NAMALWA (cell line): ENCODE measurements at places on chromosomes 3 and 15.

DNA sequence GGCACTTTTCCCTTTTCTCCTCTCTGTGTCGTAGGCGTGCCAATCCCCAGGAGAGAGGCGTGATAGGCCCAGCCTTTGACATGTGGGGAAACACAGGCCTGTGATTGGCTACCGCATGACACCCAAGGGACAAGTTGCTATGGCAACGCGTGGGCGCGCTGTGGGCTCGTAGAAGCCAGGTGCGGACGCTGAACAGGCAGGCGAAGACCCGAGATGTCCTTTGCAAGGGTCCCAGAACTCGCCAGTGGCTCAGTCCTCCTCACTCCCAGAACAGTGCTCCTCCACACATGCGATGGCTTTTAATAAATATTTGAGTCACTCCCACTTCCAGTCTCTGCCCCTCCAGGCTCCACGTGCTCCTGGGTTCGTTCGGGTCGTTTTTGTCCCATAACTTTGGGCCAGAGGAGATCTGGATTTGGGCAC is 4.2 kb downstream of the SLC51B start:
- peak; percentile 97 for DNase-seq

DNA sequence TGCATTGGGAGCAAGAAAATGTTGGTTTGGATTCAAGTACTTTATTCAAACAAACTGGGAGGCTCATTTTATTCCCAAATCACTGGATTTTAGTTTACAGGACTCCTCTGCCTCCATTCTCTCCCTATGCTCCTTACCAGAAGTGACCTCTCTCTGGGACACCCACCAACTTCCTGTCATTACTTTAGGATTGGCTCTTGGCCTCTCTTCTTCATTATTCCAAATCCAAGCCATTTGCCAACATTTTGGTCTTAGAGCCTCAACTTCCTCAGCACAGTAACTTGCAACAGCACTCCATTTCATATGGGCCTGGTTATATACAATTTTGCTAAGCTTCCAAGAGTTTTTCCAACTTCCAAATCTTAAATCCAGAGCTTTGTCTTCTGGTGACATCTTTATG is 432.1 kb downstream of the NR2F2 start:
- DNase-seq = no peak

DNA sequence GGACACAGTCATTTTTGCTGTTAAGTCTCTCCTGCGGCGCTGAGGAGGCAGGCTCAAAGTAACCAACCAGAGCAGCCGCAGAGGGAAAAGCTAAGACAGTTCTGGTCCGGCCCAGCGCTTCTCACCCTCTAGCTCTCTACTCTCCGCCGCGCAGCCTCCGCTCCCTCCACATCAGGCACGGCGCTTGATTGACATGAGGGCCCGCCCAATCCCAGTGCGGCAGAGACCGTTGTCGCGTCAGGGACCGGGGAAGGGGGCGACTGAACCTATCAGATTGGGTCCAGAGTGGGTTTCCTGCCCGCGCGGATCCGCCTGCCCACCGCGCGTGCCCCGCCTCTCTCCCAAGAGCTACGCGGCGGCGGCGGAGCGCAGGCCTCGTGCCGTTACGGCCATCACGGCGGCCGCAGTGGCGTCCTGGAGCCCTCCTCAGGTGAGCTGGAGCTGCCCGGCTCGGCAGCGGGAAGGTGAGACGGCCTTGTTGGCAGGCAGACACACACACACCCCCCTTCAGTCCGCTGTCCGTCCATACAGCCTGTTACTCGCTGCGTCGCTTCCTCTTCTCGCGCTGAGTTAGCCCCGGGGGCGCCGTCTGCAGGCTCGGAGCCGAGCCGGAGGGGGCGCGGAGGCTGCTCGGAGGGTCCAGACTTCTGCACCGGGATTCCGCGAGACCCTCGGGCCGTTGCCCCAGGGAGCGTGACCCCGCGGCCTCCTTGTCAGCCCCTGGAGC is at the start of gene NCK1:
Gene NCK1, plus strand, starts transcription at position 319 of the 727 bp plus-strand sequence. CDS start 65,794 bp downstream, outside the sequence.
- peak; percentile 99 for DNase-seq

DNA sequence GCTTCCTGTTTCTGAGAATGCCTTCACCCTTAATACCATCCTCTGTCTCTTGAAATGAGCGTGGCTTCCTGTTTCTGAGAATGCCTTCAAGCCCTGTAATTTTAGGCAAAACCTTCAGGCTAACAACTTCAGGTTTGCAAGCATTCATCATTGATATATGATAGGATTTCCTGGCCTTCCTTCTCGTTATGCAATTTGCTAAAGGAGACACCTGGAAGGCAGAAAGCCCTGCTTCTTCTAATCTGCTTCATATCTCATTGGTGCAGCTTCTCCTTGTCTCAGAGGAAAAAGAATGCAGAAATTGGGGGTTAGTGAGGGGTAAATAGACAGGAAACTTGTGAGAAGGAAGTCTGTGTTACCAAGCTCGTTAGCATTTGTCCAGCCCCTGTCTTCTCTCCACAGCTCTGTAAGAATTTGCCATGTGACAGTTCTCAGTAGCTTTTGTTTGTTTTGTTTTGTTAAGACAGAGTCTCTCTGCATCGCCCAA is 7.3 kb downstream of the ARL6IP5 start:
- peak; percentile 56 for DNase-seq

GRCh38 chr15:56608993-56609392 is 124.3 kb downstream of the ZNF280D start:
- peak; percentile 91 for DNase-seq

GRCh38 chr3:31288641-31289100 is 244.1 kb upstream of the STT3B start:
- DNase-seq = no peak

DNA sequence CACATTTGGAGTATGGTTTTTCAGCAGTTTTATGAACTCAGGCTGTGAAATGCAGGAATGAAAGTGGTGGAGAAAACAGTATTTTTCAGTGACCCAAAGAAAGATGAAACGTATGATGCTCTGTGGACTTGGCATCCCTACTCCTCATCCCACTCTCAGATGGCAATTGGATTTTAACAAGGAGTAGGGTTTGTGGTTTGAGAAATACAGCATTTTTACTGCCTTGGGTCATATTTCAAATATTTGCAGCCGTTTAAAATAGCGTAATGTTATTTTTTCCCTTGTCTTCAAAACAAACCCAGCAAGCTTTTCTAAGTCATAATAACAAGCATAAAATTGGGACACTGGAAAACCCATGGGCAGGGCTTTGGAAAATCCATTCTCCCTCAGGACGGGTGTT is 117.2 kb upstream of the LRIG1 start:
- no peak for DNase-seq

GRCh38 chr3:150936693-150937092 is 31.5 kb upstream of the MINDY4B start:
- no peak for DNase-seq

DNA sequence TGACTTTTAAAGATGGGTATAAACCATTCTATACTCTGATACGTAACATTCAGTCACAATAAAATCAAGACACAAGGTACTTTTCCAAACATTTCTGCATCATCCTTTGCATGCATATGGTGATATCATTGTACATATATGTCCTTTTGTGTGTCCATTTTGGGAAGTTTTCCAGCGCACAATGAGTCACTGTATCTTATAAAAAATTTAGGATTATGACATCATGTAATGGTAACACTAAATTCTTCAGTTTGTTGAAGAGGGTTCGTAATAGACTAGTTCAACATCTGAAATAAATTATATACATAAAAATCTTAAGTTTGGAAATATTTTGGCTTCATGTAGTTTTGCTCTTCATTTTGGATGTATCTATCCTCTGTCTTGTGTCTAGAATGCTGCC is 480.9 kb downstream of the ROBO1 start:
- no peak for DNase-seq

GRCh38 chr3:185342459-185343174 is 20.3 kb upstream of the MAP3K13 start:
- DNase-seq = no peak

DNA sequence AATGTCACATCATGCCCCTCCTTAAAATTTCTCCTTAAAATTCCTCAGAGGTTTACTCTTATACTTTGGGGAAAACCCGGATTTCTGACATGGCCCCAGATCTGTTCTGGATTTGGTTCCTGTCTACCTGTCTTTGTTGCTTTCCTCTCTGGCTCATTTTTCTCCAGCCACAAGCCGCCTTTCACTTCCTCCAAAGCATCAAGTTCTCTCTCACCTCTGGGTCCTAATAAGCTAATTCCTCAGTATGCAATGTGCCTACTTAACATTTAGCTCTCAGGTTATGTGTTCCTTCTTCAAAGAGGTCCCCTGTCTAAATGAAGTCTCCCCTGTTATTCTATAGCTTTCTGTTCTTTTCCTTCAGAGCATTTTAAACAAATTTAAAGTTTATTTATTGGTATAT is 16.1 kb downstream of the HMG20A start:
- no peak for DNase-seq

GRCh38 chr3:97821287-97821773 is 481 bp upstream of the CRYBG3 start:
- DNase-seq = no peak

DNA sequence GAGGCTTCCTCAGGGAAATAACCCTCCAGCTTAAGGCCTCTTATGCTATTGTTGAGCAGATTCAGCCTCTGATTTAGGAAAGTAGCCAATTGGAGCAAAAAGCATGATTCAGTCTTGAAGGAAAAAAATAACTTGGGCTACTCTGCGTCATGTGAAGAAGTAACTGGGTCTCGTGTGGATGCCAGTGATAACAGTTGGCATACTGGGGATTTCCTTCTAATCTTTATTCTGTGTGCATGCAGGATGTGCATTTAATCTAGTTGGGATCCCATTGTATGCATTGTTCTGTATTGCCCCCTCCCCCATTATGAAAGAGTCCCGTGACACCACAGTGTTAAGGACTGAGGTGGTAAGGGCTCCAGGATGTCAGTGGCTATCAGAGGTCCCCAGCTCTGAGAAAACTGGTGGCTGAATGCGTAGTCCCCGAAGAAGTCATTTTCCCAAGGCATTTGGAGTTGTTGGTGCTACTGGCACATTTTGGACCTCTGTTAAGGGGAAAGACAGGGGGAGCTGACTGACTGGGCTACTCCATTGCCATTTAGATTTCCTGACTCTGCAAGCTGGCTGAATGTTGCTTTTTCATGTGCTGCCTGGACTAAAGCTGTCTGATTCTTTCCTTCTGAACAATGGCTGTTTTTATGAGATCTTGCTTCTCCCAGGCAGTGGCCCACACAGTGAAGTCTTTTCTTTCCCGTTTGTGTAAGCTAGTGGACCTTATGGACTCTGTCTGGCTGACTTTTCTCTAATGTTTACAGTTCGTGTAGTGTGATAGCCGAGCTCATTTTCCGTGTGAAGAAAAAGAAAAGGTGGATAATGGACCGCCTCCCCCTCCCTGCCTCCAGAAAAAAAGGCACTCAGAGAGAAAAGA is 38.4 kb upstream of the TRAK1 start:
- no peak for DNase-seq

GRCh38 chr3:177196008-177196455 is 1.2 kb downstream of the TBL1XR1 start:
- DNase-seq = peak; percentile 80

DNA sequence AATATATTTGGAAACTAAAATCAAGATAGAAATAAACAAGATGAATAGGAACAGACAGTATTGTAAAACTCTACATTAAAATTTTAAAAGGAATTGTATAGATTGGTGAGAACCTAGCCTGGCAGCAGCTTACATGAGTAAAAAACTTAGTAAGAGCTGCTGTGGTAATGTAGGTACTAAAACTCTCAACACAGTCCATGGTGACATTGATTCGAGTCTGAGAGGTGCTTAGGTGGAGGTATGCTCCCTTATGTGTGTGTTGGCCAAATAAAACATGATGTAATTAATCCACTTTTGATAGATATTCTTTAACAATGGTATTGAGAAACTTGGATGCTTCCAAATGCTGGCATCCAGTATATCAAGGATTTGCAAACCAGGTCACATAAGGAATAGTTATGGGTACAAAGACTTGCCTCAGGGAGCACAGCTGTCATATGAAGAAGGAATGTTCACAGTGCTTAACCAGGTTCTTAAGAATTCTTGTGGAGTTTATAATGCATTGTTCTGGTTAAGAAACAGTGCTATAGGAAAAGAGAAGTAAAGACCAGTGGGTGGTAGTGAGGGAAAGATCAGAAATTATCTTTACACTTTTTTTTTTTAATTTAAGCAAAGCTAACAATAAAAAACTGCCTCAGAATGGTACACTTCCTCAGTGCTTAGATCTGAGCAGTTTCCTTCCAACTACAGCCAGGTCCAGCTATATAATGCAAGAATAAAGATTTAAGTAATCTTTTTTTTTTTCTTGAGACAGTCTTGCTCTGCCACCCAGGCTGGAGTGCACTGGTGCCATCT is 24.6 kb upstream of the IL20RB start:
- no peak for DNase-seq

DNA sequence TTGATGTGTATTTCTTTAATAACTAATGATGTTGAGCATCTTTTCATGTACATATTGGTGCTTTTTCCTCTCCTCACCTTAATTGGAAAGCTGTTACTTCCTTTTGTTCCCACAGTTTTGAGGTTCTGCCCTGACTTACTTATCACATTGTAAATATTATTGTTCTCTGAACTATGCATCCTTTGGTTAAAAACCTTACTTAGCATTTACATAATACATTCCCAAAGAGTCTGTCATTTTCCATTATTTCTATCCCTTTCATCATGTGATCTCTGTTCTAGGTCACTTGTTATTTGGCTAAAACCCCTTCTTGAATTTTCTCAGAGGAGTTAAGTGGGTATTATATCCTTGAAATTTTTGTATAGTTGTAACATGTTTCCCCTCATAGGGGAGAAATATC is 33.0 kb downstream of the SLC12A6 start:
- DNase-seq = no peak
